Activated CD4-positive, alpha-beta T cell treated with anti-CD3 and anti-CD28 coated beads, Interleukin-2, amount 10 ng/mL, durations not matched to agents 7 days and 5 days (primary cell): ENCODE measurements at places on chromosomes 6 and 20. TPM values are rescaled to one million over a fixed set of nuclear protein-coding genes. Genes with fewer than 3 reads are reported as not detected.

Gene ADGRB3
- total RNA-seq: not detected

- no peaks in the 10 kb centered on the region for H3K36me3 ChIP-seq
- H3K27me3 ChIP-seq: no peaks in the 10 kb centered on the region
- no peak for DNase-seq
- no peaks in the 10 kb centered on the region for H3K4me1 ChIP-seq
- H3K27ac ChIP-seq: no peak overlapping the region
Measured at GRCh38 chr6:64214373-64214772, 578.8 kb downstream of the PHF3 start.

GRCh38 chr6:89777455-89777854, 42.1 kb downstream of the MDN1 start:
- no peak overlapping the region for H3K27ac ChIP-seq
- H3K27me3 ChIP-seq: no peaks in the 10 kb centered on the region
- H3K36me3 ChIP-seq: peaks cover 45% of the 10 kb centered on the region
- H3K4me3 ChIP-seq: no peak overlapping the region
- no peaks in the 10 kb centered on the region for H3K4me1 ChIP-seq

DNA sequence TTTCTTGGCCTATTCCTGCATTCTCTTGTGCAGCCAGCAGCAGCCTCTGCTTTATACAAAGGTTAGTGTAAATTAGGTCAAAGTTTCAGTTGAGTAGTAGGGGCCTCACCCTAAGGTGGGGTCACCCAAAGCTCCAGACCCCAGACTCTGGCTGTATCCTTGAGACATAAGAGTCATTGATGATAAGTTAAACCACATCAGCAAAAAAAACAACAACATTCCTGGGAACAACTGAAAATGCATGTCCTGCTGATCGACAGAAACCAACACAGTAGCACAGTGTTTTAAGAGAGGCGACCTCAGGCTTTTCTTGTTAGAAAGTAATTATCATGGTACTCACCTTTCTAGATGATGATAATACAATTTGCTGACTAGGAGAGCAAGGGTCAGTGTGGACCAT, 52.6 kb downstream of the TFAP2A start:
- no peak overlapping the region for H3K27ac ChIP-seq
- H3K4me3 ChIP-seq: no peak overlapping the region
- no peak for DNase-seq
- H3K4me1 ChIP-seq: no peaks in the 10 kb centered on the region

DNA sequence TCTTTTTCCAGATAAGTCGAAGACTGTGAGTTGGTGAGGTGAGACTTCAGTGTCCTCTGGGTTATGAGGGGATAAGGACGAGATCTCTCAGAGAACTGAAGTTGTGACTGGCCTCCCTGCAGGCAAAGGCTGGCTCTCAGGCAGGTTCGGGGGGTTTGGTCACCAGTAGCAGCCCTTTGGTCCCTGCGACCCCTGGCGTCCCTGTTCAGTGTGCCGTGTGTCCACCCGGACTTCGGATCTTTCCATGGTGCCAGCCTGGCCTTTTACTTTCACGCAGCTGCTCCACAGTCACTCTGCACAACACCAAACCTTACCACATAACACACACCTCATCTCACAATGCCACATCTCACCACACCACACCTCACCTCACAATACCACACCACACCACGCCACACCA, 131.9 kb downstream of the ERMARD start:
- no peaks in the 10 kb centered on the region for H3K4me1 ChIP-seq
- DNase-seq: no peak
- H3K4me3 ChIP-seq: no peak overlapping the region
- peaks cover 3% of the 10 kb centered on the region for H3K27me3 ChIP-seq

GRCh38 chr20:59667981-59668515, 63.7 kb downstream of the PHACTR3 start:
- DNase-seq: no peak
- no peak overlapping the region for H3K4me3 ChIP-seq
- no peaks in the 10 kb centered on the region for H3K36me3 ChIP-seq
- no peak overlapping the region for H3K27ac ChIP-seq
- H3K4me1 ChIP-seq: no peaks in the 10 kb centered on the region

Gene FRS3
- 4.6 TPM for total RNA-seq

GRCh38 chr6:108720827-108721226, 127.4 kb upstream of the ARMC2 start:
- DNase-seq: no peak
- no peak overlapping the region for H3K4me3 ChIP-seq
- peaks cover 2% of the 10 kb centered on the region for H3K36me3 ChIP-seq
- peaks cover 2% of the 10 kb centered on the region for H3K27me3 ChIP-seq
- no peaks in the 10 kb centered on the region for H3K4me1 ChIP-seq

Gene TSBP1
- not detected for total RNA-seq

Gene C6orf163
- 2.3 TPM for total RNA-seq

Gene ZSWIM3
- 6.2 TPM for total RNA-seq

Gene TRIM10
- not detected for total RNA-seq

DNA sequence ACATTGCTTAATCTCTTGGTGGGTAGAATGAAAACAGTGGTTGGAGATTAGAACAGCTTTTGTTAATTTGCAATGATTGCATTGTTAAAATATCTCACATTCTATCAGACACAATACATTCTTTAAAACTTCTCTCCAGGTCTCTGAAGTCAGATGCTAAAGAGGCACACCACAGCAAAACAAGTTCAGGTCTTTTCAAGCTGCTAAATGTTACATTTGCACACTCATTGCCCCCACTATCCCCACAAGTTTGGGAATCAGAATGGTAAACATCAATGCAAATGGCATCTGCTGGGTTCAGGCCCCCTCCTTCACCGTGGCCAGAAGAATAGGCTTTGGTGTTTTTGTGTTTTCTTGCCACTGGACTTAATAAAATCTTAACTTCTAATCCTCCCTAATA, 10.1 kb upstream of the HAO1 start:
- no peak overlapping the region for H3K27ac ChIP-seq
- DNase-seq: no peak
- H3K4me1 ChIP-seq: no peaks in the 10 kb centered on the region
- peaks cover 6% of the 10 kb centered on the region for H3K27me3 ChIP-seq

GRCh38 chr6:18536591-18537055, 149.5 kb downstream of the RNF144B start:
- no peak for DNase-seq
- H3K36me3 ChIP-seq: no peaks in the 10 kb centered on the region
- H3K4me1 ChIP-seq: no peaks in the 10 kb centered on the region
- H3K27ac ChIP-seq: no peak overlapping the region
- H3K27me3 ChIP-seq: peaks cover 18% of the 10 kb centered on the region

DNA sequence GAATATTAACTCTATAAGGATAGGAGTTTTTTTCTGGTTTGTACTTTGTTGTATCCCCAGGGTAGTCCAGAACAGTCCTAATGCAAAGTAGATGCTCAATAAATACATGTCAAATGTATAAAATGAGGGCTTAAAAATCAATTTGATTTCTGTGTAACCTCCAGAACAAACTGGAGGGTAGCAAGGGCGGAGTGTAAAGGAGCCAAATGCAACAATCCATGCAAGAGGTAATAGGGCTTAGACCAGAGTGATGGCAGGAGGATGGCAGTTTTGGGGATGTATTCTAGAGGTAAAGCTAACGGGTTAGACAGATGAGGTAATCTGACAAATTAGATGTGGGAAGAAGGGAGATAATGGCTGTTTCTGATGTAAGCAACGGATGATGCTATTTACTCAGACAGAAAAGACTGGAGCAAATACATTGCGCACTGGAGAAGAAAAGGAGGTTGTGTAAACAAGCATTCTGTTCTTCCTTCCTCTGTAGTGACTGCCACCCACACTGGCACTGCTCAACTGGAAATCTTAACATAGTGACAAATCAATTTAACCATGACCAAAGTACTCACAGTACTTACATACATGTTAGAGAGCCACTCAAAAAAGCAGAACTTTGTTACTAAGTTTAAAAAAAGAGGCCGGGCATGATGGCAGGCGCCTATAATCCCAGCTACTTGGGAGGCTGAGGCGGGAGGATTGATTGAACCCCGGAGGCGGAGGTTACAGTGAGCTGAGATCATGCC, 2.0 kb downstream of the ZNF318 start:
- peak overlapping the region; percentile 51 for H3K4me3 ChIP-seq
- peaks cover 14% of the 10 kb centered on the region for H3K27me3 ChIP-seq
- DNase-seq: no peak
- no peak overlapping the region for H3K27ac ChIP-seq
- peaks cover 31% of the 10 kb centered on the region for H3K4me1 ChIP-seq
- H3K36me3 ChIP-seq: peaks cover 27% of the 10 kb centered on the region

DNA sequence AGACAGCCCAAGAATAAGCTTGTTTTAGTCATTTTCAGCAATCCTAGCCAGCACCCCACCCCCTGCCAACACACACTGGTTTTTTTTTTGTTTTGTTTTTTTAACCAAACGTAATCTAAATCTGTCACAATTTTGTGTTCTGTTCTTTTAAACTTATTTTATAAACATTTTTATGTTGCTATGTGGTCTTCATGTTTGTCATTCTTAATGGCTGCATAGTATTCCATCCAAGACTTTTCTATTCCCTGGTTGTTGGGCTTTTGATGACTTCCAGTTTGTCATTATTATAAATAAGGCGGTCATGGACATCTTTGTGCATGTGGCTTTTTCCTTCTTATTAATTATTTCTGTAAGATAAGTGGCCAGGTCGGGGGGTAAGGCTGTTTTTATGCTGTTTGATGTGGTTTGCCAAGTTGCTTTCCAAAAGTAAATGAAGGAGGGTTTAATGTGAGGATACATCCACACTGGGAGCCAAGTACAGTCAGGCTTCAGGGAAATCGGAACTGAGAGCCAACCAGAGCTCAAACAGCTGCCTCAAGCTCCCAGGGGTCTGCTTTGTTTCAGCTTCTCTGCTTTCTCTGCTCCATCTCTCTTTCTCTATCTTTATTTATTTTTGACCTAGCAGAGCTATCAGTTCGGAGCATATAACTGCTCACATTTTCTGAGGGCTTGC, 125.8 kb downstream of the VEGFA start:
- H3K4me3 ChIP-seq: no peak overlapping the region
- H3K4me1 ChIP-seq: no peaks in the 10 kb centered on the region
- DNase-seq: no peak
- H3K27me3 ChIP-seq: peaks cover 18% of the 10 kb centered on the region

DNA sequence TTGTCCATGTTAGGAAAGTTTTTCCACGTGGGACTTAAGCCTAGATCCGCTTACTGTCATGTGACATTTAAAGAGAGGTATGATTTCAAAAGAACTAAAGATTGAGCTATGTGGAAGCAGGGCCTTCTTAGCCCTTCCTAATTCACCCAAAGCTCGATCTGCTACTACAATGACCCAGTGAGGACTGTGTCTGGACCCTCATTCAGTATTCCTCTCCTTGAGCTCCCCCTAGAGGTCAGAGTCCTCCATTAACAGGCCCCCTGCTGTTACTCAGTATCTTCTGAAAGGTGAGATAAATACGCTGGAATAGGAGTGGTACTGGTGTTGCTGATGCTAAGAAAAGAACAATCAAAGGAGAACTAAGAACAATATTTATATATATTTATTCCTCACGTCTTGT, 414.0 kb downstream of the GJA1 start:
- DNase-seq: peak; percentile 46
- H3K36me3 ChIP-seq: no peaks in the 10 kb centered on the region
- no peak overlapping the region for H3K4me3 ChIP-seq
- peaks cover 4% of the 10 kb centered on the region for H3K4me1 ChIP-seq
- no peak overlapping the region for H3K27ac ChIP-seq

GRCh38 chr6:79421707-79422484, 115.3 kb downstream of the LCA5 start:
- no peaks in the 10 kb centered on the region for H3K36me3 ChIP-seq
- H3K27ac ChIP-seq: no peak overlapping the region
- no peaks in the 10 kb centered on the region for H3K4me1 ChIP-seq
- H3K4me3 ChIP-seq: no peak overlapping the region
- H3K27me3 ChIP-seq: peaks cover 6% of the 10 kb centered on the region
- DNase-seq: no peak

GRCh38 chr6:17032590-17032987, 69.3 kb upstream of the STMND1 start:
- no peaks in the 10 kb centered on the region for H3K4me1 ChIP-seq
- H3K36me3 ChIP-seq: no peaks in the 10 kb centered on the region
- peaks cover 2% of the 10 kb centered on the region for H3K27me3 ChIP-seq
- DNase-seq: no peak

Gene JAG1
- total RNA-seq: 0.15 TPM

Gene SCRT2
- not detected for total RNA-seq
